Globus pallidus (tissue), 1 donor: ENCODE measurements at places on chromosomes 5 and 9.

DNA sequence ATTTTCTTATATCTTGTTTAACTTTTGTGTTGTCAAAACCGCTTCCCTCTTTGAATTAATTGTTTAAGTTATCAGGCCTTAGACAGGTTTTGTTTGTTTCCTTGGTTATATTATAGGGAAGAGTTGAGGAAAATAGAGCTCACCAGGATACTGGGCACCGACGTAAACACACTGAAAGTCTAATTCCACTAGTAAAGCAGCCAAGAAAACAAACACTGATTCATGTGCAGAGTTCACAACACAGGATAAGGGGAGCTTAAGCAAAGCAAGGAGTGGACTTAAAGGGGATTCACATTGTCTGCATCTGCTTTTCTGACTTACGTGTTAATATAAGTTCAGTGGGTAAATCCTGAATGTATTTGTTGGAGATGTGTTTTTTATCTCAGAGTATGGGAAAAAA, 139.0 kb upstream of the CDH6 start:
- no peak for DNase-seq

GRCh38 chr9:79928661-79929223, 357.0 kb downstream of the TLE4 start:
- no peak for DNase-seq

DNA sequence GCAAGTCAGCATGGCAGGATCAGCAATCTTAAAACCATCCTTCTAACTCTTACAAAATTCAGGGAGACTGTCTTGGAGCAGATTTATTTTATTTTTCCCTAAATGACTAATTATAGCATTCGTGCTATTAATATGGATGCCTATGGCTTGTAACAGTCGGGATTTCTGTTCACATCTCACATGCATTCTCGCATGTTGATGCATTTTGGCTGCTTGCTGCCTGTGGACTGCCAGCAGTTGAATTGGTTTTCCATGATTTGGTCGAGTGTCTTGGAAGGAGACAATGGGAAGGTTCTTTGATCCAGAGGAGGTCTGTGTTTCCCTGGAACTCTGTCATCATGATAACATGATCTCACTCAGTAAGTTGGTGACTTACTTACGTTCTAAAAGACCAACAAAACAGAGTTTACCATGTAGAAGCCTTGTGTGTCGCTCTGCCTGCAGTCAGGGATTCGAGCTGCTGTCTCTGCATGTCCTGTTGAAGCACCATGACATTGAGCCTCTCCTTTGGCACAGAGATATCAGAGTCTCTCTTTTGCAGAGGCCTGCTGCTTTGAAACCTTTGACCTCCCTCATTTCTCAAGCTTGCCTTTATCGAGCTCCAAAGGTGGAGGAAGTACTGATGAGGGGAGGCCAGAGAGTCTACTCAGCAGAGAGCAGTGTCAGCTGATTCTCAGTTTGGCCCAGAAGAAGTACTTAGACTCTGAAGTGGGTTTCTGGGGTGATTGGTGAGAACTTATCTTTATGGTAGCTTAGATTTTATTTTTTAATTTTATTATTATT, 82.4 kb downstream of the ARHGAP26 start:
- DNase-seq, result no peak

DNA sequence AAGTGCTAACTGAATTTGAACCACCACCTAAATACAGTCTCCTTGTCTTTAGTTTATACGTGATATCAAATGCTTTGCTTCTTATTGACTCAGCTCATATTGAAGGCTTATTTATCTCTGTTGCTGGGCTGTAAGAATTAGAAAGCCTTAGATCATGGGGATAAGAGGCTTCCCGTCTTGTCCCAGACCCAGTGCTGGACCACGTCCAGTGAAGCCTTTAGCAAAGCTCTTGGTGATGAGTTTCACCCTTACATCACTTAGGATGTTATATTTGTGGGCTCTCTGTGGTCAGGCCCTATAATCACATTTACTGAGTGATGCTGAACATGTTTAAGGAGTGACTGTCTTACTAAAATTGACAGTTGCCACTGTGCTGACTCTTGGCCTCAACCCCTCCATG, 11.2 kb downstream of the FAM240B start:
- no peak for DNase-seq

GRCh38 chr5:79168031-79168430, 56.4 kb downstream of the BHMT start:
- DNase-seq, result no peak

DNA sequence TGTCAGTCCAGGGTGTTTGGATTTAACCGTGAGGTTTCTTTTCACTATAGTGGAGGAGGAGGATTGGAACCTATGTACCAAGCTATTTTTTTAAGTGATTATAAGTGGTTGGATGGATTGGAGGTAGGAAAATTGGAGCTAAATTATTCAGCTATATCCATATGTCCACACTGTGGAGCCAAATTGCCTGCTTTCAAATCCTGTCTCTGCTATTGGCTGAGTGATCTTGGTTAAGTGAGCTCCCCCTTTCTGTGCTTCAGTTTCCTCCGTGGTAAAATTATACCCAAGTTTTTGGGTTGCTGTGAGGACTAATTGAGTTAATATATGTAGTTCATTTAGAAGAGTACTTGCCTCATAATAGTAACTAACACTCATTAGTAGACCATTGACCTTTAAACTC, 2.5 kb downstream of the CENPP start:
- no peak for DNase-seq

GRCh38 chr9:35271637-35272036, 109.8 kb downstream of the UNC13B start:
- no peak for DNase-seq
